Spleen (tissue), 13 donors: ENCODE measurements at places on chromosomes 12 and 14.

- no peak for DNase-seq
These were observed 180.0 kb downstream of the NPAS3 start for GRCh38 chr14:33118668-33119067.

DNA sequence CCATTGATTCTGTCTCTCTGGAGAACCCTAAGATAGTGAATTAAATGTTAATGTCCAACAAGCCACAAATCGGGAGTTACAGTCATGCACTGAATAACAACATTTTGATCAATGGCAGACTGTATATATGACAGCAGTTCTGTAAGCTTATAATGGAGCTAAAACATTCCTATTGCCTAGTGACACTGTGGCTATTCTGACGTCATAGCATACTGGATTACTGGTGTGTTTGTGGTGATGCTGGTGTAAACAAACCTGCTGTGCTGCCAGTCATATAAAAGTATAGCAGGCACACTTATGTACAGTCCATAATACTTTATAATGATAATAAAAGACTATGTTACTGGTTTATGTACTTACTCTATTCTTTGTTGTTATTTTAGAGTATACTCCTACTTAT lies 56.7 kb upstream of the BICD1 start:
- DNase-seq = no peak

GRCh38 chr14:101963052-101963451 lies 1.3 kb upstream of the DYNC1H1 start:
- DNase-seq = no peak

- no peak for DNase-seq
These were observed 119.2 kb upstream of the EVL start for GRCh38 chr14:99945732-99946651.

DNA sequence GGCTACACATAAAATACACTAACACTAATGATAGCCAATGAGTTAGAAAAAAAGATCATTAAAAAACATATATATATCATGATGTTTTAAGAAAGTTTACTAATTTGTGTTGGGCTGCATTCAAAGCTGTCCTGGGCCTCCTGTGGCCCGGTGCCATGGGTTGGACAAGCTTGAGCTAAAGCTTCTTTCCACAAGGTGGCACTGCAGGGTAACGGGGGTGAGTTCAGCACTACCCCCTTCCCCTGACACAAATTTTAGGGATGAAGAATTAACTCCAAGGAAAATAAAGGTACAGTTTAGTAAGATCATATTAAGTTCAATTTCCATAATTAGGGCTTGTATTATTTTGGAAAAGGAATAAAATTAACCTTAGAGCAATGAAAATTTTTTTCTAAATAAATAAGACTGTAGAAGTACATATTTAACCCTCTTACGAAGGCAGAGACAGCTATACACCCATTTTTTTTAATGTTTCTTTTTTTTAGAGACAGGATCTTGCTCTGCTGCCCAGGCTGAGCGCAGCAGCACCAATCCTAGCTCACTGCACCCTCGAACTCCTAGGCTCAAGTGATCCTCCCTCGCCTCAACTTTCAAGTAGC lies 38.9 kb downstream of the PPP1R13B start:
- DNase-seq = peak; percentile 80
